ENCODE measurements at places on chromosomes 5 and 9.

GRCh38 chr9:97752274-97752673 is 55.1 kb upstream of the XPA start:
- no peak for DNase-seq

- DNase-seq: no peak
These were observed 441.6 kb downstream of the GADD45G start for GRCh38 chr9:90046317-90046861.

- peak; percentile 2 for DNase-seq
These were observed 455.1 kb downstream of the EFNA5 start for GRCh38 chr5:107215611-107216010.

GRCh38 chr5:175870820-175871447 is 444 bp upstream of the CPLX2 start:
- DNase-seq: no peak

- DNase-seq: no peak
These were observed 350.6 kb downstream of the MLLT3 start for GRCh38 chr9:20271723-20272122.
